Neural progenitor cell (in vitro differentiated cells): ENCODE measurements at places on chromosomes 2 and 18.
A peak's percentile ranks its signal among the peaks of the same experiment; 100 is the strongest.

DNA sequence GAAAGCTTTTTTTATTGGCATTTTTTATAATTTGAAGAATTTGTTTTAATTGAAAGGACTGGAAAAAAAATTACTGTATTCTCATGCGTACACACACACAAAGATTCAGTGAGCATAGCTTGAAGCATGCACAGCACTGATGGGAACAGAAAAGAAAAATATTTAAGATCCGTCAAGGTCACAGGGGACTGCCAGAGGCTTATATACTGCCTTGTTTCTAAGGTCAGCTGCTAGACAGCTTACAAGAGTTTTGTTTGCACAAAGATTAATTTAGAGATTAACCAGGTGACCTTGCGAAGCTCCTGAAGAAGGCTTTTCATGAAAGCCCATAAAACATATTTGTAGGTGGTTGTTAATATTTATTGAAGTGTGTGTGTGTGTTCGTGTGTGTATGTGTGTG is 396.3 kb downstream of the TRIB2 start:
- no peaks in the 10 kb centered on the region for H3K36me3 ChIP-seq
- no peak overlapping the region for H3K27ac ChIP-seq
- DNase-seq: no peak
- no peaks in the 10 kb centered on the region for H3K4me1 ChIP-seq
- no peak overlapping the region for H3K4me3 ChIP-seq

- H3K36me3 ChIP-seq: no peaks in the 10 kb centered on the region
- H3K4me1 ChIP-seq: no peaks in the 10 kb centered on the region
- no peak overlapping the region for H3K4me3 ChIP-seq
- H3K27ac ChIP-seq: no peak overlapping the region
These were observed 27.2 kb downstream of the IL1R2 start for GRCh38 chr2:102018823-102019445.

GRCh38 chr2:99431587-99432275 is 58.1 kb downstream of the REV1 start:
- H3K36me3 ChIP-seq: peaks cover 4% of the 10 kb centered on the region
- H3K4me1 ChIP-seq: no peaks in the 10 kb centered on the region
- DNase-seq: no peak
- no peak overlapping the region for H3K27ac ChIP-seq
- no peak overlapping the region for H3K4me3 ChIP-seq
- H3K27me3 ChIP-seq: no peaks in the 10 kb centered on the region

DNA sequence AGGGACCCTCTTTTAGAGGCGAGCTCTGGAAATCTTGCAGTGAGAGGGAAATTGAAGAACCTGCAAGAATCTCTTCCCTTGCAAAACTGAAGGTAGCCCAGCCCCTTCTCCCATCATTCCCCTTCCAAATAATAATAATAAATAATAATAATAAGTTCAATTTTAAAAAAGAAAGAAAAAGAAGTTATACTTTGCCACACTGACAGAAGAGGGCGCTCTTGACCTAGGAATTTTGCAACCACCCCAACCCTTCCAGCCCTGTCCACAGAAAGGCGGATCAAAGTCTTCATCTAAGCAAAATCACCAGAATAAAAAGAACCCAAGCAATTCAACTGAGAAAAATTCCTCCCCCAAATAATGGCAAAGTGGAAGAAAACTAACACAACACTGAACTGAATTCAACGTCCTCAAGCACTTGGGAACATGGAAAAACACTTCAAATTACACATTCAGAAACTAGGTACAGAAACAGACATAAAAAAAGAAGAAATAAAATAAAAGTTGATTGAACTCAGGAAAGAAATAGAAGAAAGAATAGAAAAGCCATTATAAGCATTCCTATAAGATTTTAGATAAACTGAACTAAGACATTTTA is 98.9 kb upstream of the GLS start:
- no peak overlapping the region for H3K4me3 ChIP-seq
- H3K27me3 ChIP-seq: no peaks in the 10 kb centered on the region
- H3K36me3 ChIP-seq: no peaks in the 10 kb centered on the region
- DNase-seq: peak; percentile 62
- no peak overlapping the region for H3K27ac ChIP-seq

GRCh38 chr2:217904614-217904965 is 98.2 kb downstream of the TNS1 start:
- H3K27ac ChIP-seq: no peak overlapping the region
- peaks cover 6% of the 10 kb centered on the region for H3K4me1 ChIP-seq
- H3K36me3 ChIP-seq: no peaks in the 10 kb centered on the region
- no peaks in the 10 kb centered on the region for H3K27me3 ChIP-seq
- no peak overlapping the region for H3K4me3 ChIP-seq

GRCh38 chr2:48424866-48425265 is 105.1 kb upstream of the STON1 start:
- H3K4me1 ChIP-seq: peaks cover 3% of the 10 kb centered on the region
- DNase-seq: no peak
- H3K27me3 ChIP-seq: peaks cover 4% of the 10 kb centered on the region
- H3K36me3 ChIP-seq: no peaks in the 10 kb centered on the region
- no peak overlapping the region for H3K27ac ChIP-seq

DNA sequence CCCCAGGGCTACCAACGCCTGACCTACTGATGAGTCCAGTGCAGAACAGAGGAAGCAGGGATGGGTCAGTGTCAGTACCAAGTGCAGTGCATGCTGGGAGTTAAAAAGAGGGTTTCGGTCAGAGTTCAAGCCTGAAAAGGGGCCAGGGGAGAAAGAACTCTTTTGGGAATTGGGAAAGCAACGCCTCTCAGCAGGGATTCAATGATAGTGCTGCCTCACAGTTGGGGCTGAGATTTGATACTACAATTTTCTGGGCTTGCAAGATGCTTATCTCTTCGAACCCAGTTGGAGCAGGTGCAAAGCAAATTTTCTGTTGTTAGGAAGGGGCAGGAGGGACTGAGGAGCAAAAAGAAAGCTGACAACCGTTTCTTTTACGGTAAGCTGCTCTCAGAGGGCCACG is 82.6 kb downstream of the CERKL start:
- H3K27me3 ChIP-seq: peaks cover 7% of the 10 kb centered on the region
- no peaks in the 10 kb centered on the region for H3K4me1 ChIP-seq

DNA sequence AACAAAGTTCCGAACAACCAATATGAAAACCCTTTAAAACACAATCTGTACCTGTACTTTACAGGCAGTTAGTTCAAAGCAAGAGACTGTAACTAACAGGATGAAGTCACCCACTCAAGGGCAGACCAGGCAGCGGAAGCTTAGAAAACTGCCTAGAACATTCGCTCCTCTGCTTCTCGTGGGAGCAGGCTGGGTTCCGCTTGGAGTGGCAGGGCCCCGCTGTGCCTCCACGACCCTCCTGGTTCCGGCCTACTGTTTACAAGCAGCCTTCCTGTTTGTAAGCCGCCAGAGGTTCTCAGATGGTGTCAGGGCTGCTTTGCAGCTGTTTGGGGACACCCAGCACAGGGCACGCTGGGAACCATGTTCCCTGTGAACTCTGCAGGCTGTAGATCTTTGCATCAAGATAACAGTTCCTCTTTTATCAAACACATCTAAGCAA is 31.3 kb downstream of the CIB4 start:
- no peak for DNase-seq
- peaks cover 41% of the 10 kb centered on the region for H3K4me1 ChIP-seq
- no peak overlapping the region for H3K4me3 ChIP-seq
- H3K27me3 ChIP-seq: peaks cover under 1% of the 10 kb centered on the region
- no peak overlapping the region for H3K27ac ChIP-seq

DNA sequence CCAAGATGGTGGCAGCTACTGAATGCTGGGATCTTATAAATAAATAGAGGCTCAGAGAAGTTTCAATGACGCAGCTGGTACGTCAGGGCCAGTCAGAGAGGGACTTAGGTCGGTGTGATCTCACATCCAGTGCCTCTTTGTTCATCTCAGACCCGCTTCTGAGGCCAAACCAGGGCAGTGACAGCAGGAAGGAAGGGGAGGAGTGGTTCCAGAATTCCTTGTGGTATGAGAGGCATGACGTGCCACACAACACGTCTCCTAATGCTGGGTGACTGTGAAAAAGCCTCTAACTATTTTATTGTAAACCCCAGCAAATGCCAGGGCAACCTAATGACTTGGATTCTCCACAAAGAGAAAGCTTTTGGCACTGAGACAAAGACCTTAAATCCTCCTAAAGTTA is 423.3 kb downstream of the LPIN1 start:
- H3K27ac ChIP-seq: no peak overlapping the region
- H3K27me3 ChIP-seq: no peaks in the 10 kb centered on the region
- DNase-seq: peak; percentile 31
- H3K36me3 ChIP-seq: no peaks in the 10 kb centered on the region
- peaks cover 18% of the 10 kb centered on the region for H3K4me1 ChIP-seq

DNA sequence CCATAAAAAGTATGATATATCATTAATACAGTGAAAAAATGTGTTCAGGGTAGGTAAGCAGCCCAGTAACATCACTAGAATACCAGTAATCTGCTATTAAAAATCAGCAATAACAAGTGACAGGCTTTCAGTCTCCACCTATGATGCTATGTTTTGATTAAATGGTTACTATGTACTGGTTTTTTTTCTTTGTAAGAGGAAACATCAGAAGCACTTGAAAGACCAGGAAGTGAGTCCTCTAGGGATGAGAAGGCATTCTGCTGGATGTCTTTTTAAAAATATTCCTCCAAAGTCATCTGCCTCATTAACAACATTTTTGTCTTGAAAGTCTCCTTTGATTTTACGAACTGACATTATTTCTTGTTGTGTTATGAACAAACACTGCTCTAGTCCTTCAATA is 136.0 kb upstream of the FAM98A start:
- no peak overlapping the region for H3K27ac ChIP-seq
- no peaks in the 10 kb centered on the region for H3K36me3 ChIP-seq
- no peak overlapping the region for H3K4me3 ChIP-seq
- no peaks in the 10 kb centered on the region for H3K27me3 ChIP-seq
- DNase-seq: no peak
- no peaks in the 10 kb centered on the region for H3K4me1 ChIP-seq

DNA sequence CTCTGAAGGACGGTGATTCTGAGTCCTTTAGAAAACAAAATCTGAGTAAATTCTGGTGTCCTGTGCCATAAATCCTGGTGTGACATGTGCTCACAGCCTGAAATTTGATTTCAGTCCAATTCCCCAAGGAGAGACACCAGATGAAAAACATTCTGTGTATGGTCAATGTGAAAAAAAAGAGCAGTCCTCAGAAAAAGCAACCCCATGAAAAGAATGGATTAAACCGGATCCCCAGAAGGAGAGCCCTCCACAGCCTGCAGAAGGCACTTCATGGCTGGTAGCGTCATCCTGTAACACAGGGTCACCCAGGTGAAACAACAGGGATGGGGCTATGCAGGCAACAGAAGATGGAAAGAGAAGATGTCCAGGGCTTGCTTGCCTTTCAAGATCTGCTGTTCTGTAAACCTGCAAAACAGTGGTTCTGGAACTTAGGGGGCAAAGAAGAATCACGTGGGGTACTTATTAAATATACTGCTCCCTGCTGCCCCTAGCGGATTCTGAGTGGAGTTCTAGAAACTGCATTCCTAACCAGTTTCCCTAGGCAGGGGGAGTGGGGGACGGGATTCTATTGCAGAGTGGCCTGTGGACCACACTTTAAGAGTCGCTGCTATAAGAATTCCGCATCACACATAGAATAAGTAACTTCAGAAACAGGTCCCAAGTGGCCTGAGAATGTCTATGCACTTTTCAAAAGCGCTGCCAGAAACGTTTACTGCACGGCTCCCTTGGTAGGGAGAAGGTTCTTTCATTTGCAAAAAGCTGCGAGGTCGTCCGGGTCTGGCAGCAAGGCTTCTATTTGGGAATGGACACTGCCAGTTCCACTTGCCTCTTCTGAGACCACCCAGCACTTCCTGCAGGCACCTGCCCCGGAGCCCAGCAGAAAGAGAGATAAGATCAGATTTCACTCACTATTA is 118.9 kb upstream of the ARL5A start:
- no peak overlapping the region for H3K27ac ChIP-seq
- H3K36me3 ChIP-seq: no peaks in the 10 kb centered on the region
- no peaks in the 10 kb centered on the region for H3K27me3 ChIP-seq
- DNase-seq: peak; percentile 78
- no peak overlapping the region for H3K4me3 ChIP-seq
- H3K4me1 ChIP-seq: peaks cover 5% of the 10 kb centered on the region

GRCh38 chr2:112148477-112148876 is 10.3 kb downstream of the FBLN7 start:
- peaks cover 7% of the 10 kb centered on the region for H3K4me1 ChIP-seq
- no peak overlapping the region for H3K27ac ChIP-seq
- H3K36me3 ChIP-seq: no peaks in the 10 kb centered on the region
- no peaks in the 10 kb centered on the region for H3K27me3 ChIP-seq
- no peak overlapping the region for H3K4me3 ChIP-seq
- DNase-seq: no peak

DNA sequence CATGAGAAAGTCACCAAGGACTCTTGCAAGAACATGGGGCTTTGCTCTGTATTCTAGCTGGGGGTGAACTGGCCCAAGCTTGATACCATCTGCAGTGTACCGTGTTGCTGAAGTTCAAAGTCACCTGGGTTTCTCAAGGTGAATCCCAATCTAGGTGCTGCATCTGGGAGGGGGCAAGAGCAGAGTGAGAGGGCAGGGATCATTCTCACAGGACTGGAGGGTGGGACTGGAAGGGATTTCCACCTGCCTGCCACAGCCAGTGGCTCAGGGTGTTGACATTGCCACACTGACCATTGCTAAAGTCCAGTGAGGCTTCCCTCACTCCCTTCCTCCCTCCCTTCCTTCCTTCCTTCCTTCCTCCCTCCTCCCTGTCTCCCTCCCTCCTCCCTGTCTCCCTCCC is 98.7 kb downstream of the MYCN start:
- no peaks in the 10 kb centered on the region for H3K27me3 ChIP-seq
- DNase-seq: no peak
- H3K27ac ChIP-seq: no peak overlapping the region
- no peak overlapping the region for H3K4me3 ChIP-seq
- H3K36me3 ChIP-seq: no peaks in the 10 kb centered on the region

- H3K4me3 ChIP-seq: no peak overlapping the region
- no peaks in the 10 kb centered on the region for H3K36me3 ChIP-seq
- DNase-seq: no peak
- no peak overlapping the region for H3K27ac ChIP-seq
These were observed 130.0 kb downstream of the CAPN13 start for GRCh38 chr2:30677231-30677630.
